Activated naive CD8-positive, alpha-beta T cell treated with anti-CD3 and anti-CD28 coated beads for 36 hours (primary cell): ENCODE measurements at places on chromosomes 5 and 9. TPM values are rescaled to one million over a fixed set of nuclear protein-coding genes. Genes with fewer than 3 reads are reported as not detected.

- no peak for DNase-seq
Observed at GRCh38 chr9:75775966-75776691, 114.3 kb upstream of the PCSK5 start.

- DNase-seq, result no peak
Observed at GRCh38 chr5:131019601-131020315, 145.3 kb downstream of the HINT1 start.

- DNase-seq, result no peak
Observed at GRCh38 chr5:9515436-9515835, 30.4 kb downstream of the SEMA5A start.

Gene GFPT2
- total RNA-seq, result 0.18 TPM

Gene RUSC2
- total RNA-seq, result 2.2 TPM
